HCT116 (cell line): ENCODE measurements at places on chromosomes 11 and 22.

DNA sequence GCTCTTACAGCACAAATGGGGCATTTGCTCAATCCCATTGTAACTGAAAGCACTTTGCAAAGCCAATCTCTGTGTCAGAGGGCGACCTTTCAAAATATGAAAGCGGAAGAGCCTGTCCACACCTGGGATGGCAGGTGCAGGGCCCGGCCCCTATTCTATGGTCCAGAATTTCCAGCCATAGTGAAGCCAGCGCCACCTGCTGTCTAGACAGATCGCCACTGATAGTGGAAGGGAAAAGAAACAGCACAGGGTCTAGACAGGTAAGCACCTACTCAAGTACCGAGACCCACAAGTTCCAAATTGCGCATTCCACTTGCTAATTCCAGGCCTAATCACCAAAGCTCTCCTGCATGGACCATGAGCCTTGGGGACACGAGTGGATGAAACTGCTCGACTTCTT lies 141.4 kb downstream of the NTM start:
- DNase-seq: no peak

- DNase-seq: no peak
Measured at GRCh38 chr11:125389339-125390166, 106.5 kb downstream of the FEZ1 start.

DNA sequence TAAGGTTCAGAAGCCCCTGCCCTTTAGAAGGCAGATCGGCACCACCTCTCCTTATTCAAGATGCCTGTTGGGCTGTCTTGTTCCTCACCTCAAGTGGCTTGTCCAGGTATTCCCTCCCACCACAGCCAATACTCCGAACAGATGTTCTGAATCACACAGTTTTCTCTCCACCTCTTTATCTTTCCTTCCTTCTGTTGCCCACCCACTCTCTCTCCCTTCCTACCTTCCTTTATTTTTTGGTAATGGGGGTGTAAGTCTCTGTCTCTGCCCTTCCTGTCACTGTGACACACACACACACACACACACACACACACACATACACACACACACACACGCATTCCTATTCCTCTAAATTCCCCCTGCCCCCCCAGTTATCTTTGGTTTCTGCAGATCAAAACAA lies 8.4 kb downstream of the BEST1 start:
- DNase-seq: no peak

DNA sequence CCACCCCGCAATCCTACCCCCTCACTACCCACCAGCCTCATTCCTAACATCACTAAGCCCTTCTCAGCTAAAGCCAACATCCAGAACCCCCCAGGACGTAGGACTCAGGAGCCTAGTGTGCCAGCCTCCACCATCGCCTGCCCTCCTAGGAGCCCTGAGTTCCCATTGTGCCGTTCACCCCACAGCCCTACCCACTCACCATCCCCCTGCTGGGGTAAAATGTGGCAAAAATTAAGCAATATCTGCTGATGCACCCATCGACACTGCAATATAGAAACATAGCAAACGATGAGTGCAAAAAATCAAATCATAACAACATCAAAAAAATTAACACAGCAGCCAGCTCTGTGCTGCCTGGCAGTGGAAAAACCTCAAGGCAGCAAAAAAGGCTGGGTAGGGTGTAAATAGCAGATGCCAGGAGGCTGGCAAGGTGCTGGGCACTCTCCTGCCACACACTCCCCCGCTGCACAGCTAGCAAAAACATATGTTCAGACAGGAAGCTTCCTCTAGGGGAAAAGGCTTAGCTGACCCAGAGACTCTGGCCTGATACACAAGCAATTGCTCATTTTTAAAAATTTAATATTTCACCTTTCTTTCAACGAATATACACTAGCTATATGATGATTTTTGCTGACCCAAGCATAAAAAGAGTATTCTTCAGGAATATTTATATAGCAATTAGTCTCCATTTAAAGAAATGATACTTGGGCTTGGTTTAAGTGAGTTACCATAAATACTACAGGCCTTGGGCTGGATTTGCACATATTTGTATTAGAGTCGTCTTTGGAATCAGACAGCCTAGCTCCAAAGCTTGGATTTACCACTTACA lies 33.8 kb downstream of the PRDM10 start:
- no peak for DNase-seq

DNA sequence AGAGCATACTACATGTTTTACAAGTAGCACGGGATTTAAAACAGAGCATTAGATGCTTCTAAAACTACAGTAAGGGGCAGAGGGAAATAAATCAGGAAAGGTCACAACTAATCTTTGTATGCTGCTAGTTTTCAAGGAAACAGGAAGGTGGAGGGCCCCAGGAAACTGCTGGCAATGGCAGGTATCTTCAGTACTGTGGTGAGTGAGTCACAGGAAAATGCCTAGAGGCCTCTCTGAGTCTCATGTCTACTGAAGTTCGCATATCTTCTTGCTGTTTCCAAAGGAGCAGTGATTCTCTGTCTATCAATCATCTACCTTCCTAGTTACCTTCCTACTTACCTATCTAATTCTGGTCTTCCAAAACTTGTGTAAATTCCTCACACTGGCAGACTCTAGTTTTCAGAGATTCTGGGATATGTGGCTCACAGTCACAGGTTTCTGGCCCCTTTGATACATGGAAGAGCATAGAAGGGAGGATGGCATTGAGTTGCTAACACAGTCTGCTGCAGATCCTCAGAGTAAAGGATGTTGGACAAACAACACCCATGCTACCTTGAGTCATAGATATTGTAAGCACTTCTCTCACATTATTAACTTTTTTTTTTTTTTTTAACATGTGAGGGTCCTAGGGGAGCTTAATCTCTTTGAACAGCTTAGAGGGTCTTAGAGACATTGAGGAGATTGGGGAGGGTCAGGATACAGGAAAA lies 58.8 kb upstream of the SYN3 start:
- no peak for DNase-seq

- no peak for DNase-seq
Measured at GRCh38 chr11:20541503-20541902, 57.9 kb upstream of the SLC6A5 start.

DNA sequence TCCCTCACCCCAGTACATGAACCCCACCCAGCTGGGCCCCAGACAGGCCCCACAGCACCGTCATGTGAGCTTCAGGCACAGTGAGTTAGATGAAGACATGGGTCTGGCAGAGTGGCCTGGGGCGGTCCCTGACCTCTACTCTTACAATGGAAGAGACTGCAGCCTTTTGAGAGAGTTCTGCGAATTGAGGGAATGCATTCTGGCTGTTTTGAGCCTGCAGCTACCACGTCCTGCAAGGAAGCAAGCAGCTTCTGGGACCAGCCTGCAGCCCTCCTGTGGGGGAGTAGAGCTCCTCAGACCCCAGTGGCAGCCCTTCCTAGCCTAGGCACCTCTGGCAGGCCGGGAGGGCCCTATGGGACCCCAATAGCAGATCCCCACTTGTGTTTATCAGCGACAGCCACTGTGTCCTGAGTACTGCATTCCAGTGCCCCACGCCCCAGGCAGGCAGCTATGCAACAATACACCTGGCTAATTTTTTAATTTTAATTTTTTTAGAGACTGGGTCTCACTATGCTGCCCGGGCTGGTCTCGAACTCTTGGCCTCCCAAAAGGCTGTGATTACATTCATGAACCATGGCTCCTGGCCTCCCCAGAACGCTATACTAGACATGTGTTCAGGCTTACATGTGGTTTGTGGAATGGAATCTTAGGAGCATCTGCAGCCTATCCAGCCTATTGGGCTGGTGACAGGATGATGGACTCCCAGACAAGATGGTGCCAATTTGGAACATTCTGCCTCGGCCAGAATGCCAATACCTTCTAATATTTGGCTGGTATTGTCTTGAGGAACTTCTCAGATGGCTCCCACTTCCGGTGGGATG lies 717 bp upstream of the SLC7A4 start:
- no peak for DNase-seq

GRCh38 chr11:2930704-2931419 lies 1.6 kb upstream of the PHLDA2 start:
- peak; percentile 86 for DNase-seq

DNA sequence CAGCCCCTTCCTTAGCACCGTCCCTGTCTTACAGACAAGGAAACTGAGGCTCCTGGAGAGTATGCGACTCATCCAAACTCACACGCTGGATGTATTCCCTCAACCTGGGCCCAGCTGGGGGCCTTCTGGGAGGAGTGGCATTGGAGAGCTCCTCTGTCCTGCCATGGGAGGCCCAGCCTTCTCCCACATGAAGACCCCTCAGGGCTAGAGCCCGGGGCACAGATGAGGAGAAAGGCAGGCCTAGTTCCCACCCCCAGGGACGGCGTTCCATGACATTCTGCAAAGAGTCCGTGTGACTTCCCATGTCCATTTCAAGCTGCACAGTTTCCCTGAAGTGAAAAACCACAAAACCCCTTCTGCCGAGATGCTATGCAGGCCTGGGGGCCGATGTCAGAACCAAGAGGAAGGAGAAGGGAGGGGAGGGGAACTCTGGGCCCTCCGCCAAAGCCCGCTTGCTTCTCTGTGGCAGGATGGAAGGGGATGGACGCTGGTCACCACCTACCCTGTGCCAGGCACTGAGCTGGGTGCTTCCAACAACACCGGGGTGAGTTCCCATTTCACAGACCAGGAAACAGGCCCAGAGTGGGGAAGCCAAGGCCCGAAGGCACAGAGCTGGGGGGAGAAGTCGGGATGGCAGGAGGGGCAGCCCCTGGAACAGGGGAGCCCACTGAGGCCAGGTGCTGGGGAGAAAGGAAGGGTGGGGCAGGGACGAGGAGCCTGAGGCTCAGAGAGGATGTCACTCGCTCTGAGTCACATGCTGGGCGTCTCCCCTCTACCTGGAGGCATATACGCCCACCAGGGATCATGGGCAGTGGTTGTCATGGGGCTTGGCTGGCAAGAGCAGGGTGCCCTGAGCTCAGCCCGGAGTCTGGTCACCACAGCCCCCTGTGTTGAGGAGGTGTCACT lies 15.7 kb downstream of the RAC2 start:
- peak; percentile 37 for DNase-seq

- no peak for DNase-seq
Measured at GRCh38 chr11:47234669-47235100, 13.9 kb downstream of the ACP2 start.

DNA sequence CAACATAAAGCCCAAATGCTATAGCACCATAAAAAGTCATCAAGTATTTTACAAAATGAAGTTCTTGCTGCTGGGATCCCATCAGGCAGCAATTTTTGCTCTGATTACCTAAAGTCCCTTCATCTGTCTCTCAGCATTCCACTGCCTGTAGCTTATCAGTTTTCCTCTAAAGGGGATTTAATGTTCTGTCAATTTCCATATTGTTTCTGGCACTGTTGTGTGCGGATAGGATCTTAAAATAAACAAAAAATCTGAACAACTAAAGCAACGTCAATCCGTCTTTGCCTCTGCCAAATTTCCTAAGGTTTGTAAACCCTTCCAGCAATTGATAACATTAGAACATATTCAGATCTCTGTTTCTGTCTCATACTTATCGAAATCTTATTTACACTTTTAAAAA lies 1126.3 kb upstream of the RAG2 start:
- DNase-seq: no peak

GRCh38 chr11:74744277-74744676 lies 4.4 kb upstream of the RNF169 start:
- no peak for DNase-seq

GRCh38 chr22:30556388-30556787 lies 9.8 kb upstream of the SEC14L6 start:
- DNase-seq: no peak

DNA sequence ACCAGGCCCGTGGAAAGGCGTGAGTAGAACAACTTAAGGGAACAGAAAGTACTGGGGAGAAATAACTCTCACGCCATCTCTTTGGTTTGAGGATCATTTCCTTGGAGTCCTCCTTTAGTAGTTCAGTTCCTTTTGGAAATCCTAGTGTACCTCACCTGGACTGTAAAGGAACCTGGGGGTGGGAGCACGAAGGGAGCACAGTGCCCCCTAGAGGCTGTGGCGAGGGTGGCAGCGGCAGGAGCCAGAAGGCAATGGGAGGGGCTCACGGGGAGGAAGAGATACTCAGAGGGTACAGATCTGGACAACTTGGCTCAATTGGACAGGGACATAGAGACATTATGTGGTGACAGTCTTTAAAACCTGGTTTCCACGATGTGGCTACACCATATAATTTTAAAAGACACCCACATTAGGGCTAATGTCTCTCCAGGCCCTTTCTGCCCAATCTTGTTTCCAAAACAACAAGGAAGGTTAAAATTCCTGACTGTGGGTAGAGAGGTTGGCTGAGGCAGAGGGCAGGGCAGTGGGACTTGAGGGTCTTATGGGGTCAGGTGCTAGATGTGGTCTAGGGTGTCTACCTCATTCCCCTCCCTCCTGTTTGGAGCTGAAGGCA lies 87.0 kb downstream of the CSNK2A3 start:
- DNase-seq: peak; percentile 16

DNA sequence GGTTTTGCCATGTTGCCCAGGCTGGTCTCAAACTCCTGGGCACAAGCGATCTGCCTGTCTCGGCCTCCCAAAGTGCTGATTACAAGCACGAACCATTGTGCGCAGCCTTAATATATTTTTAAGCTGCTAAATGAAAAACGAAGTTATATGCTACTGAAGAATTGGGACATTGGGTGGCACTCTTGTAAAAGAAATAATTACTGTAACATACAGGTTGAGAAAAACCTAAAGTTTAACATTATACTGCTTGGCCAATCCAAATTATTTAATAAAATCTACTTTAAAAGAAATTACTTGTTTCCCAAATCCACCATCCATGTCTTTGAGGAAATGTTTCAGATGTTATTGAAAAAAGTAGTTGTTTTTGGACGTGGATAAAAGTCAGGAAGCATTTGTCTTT lies 37.9 kb upstream of the ARHGAP32 start:
- no peak for DNase-seq

DNA sequence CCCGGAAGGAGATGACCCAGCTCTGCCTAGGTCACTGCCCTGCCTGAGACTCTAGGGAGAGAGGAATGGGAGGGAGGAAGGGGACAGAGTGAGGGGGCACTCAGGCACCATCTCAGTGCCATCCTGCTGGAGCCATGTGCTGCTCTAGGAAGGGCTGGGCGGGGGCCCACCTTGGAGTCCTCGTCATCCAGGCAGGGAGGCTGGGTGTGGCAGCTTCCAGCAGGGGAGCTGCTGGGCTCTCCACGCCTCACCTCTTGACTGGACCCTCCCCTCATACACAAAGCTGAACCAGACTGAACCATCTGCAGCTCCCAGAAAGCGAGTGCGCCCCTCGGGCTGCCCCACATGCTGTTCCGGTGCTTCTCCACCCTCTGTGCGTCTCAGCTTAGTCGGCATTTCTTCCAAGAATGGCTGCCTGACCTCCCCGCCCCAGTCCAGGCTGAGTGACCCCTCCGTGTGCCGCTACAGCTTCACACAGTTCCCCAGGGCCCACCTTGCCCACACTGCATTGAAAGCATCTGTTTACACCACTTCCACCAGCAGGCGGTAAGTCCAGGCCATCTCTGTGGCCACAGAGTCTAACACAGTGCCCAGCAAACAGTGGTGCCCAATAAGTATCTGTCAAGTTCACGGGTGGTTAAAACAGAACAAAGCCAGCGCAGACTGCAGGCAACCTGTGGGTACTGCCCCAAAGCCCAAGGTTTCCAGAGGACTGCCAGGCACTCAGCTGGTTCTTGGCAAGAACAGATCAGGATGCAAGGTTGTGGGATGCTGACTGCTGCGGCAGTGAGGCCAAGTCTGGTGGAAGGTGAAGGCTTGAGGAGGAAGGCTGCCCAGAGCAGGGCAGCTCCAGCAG lies 9.4 kb upstream of the TRIM29 start:
- no peak for DNase-seq

GRCh38 chr11:47986219-47986618 lies 5.9 kb downstream of the PTPRJ start:
- DNase-seq: no peak

- DNase-seq: peak; percentile 93
Measured at GRCh38 chr11:121466063-121466794, 13.5 kb upstream of the SORL1-AS1 start.

- DNase-seq: no peak
Measured at GRCh38 chr11:106331176-106331575, 253.7 kb downstream of the AASDHPPT start.
